ENCODE measurements at places on chromosomes 12 and 14. TPM values are rescaled to one million over a fixed set of nuclear protein-coding genes. Genes with fewer than 3 reads are reported as not detected.

Gene MIPOL1
- total RNA-seq, result 9.0 TPM

- DNase-seq, result no peak
Measured at GRCh38 chr14:80055667-80056496, 155.4 kb downstream of the DIO2 start.

- DNase-seq, result no peak
Measured at GRCh38 chr14:79466938-79467527, 744.3 kb downstream of the DIO2 start.

DNA sequence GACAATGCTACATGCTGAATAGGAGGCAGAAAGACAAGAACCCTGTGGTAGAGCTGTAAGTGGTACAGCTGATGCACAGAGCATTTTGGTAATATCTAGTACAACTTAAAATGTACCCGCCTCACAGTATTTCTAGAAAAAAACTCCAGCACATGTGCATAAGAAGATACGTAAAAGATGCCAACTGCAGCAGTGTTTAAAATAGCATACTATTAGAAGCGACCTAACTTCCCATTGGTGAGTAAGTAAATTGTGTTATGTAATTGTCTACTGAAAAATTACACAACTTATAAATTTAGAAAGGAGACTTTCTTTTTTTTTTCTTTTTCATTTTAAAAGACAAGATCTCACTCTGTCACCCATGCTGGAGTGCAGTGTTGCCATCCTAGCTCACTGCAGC, 114.3 kb upstream of the CAND1 start:
- DNase-seq, result no peak

- DNase-seq, result peak; percentile 94
Measured at GRCh38 chr12:122979908-122980182, 636 bp upstream of the ARL6IP4 start.

DNA sequence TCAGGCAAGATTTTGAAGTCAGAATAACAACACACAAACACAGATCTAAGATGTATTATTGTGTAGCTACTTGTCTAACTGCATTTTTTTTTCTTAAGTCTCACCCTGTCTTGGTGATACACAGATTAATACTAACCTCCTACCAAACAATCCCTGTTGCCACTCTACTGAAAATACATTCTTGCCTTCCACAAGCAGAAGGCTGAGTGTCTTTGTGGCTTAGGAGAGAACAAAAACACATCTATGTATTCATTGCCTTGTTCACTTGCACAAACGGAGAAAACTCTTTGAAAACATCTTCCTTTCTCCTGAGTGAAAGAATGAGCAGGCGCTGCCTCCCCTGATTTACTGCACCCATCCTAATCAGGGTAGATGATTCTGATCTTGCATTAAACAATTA, 642.2 kb downstream of the DIO2 start:
- DNase-seq, result no peak

DNA sequence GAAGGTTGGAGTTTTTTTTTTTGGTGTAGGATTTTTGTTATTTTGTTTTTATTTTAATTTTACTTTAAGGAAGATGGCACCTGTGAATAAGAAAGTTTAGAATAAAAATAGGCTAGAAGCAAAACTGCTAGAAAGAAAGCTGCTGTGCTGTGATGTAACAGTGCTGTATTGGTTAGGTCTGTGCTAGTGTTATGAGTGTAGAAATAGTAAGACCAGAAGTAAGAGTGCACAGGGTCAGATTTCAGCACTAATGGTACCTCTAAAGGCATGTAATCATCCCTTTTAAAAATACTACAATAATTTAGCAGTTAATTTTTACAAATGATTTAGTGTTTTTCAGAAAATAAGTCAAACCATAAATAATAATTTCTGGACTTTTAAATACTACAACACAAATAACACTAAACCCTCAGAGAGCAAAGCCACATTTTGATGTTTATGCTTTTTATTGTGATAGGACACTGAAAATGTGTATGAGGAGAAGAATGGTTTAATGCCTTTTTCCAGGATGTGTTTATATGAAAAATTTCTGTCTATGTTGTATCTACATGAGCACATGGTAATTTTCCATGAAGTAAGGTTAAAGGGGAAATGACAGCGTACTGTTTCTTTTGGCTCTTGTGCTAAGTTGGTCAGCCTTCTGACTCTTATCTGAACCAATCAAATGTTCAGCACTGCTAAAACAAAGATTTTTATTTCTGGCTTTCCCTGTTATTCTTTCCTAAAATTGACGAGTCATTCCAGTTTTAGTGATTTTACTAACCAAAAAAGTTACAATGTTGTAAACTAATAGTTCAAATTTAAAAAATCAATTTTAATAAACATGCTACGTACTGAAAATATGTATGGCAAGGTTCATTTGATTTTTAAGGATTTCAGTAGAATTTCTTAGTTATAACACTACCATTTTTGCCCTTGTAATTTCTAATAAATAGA, 96.1 kb downstream of the PPHLN1 start:
- DNase-seq, result peak; percentile 81

DNA sequence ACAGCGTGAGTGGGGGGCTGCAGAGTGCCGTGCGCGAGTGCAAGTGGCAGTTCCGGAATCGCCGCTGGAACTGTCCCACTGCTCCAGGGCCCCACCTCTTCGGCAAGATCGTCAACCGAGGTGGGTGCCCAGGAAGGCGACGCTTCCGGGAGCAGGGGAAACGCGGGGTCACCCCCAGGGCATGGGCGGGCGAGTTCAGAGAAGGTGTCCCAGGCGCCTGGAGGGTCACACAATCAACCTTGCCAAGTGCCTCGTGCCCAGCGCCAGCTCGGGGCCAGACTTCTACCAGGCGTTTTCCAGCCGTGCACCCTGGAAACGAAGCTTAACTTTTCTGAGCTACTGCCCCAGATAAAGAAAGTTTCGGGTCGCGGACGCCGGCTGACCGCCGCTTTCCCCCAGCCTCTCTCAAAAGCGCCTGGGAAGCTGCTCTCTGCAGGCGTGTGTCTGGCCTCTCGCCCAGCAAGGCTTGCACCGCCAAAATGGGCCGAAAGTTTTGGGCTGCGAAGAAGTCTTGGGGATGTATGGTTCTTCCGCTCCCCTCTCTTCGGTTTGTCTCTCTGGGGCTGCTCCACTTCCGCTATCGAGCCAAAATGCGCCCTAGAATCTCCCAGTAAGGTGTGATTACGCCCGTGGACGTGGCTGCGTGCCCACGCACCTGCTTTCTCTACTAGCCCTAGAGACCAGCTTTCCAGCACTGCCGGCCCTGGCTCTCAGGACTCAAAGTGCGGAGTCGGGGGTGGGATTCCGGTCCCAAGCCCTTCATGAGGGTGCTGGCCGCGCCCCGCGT, 1.7 kb downstream of the WNT1 start:
- DNase-seq, result peak; percentile 90

- DNase-seq, result no peak
Measured at GRCh38 chr12:24425601-24425970, 476.1 kb upstream of the SOX5 start.

DNA sequence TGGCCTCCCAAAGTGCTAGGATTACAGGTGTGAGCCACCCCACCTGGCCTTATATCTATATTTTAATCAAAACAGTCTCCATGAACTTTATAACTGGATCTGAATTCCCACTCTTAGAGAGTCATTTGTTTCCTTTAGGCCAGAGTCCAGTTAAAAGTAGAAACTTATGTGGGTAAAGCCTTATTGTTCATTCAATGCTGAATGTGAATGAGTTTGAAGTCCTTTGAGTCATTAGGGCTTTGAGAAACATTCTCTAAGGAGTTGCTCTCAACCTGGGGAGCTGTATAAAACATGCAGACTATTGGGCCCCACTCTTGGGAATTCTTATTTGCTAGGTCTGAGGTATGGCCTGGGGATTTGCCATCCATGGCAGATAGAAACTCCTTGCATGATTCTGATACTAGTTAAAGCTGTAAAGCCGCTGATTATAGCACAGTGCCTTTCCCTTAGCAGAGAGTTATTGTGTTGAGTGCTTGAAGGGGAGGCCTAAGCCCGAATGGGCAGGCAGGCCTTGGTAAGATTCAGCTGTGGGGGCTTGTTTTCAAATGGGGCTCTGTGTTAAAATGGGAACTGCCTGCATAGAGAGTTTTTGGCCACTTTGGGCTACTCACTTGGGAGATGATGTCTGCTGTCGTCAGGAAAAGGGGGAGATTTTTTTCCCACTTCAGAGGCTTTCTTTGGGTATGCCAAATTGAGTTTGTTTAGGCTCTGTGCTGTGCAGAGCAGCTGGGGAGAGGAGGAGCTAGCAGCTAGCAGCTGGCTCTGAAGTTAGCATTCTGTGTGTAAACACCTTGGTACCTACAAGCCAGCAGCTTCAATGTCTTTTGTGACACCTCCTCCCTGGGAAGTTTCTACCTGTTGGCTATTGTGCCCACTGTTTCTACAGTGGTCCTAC, 117.5 kb downstream of the DACT1 start:
- DNase-seq, result no peak

DNA sequence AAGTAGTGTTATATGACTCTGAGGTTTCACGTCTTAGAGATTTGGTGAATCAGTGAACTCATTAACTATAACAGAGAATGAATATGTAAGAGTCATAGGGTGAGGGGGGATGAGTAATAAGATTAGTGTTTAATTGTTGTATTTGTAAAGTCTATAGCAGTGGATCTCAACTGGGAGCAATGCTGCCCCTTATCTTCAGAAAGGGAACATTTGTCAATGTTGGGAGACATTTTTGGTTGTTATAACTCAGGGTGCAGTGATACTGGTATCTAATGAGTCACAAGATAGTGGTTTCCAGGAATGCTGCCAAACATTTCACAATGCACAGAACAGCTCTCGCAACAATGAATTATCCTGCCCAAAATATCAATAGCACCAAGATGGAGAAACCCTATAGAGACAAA, 1193.7 kb downstream of the GALC start:
- DNase-seq, result peak; percentile 3

- DNase-seq, result no peak
Measured at GRCh38 chr12:76909290-76909689, 30.5 kb upstream of the CSRP2 start.

- DNase-seq, result no peak
Measured at GRCh38 chr14:89851106-89851505, 103.4 kb downstream of the EFCAB11 start.

GRCh38 chr12:81668475-81668874, 90.7 kb downstream of the PPFIA2 start:
- DNase-seq, result peak; percentile 23

- DNase-seq, result no peak
Measured at GRCh38 chr14:77543240-77543551, 44.6 kb upstream of the ISM2 start.

- no peak for DNase-seq
Measured at GRCh38 chr12:67067453-67068203, 201.5 kb upstream of the CAND1 start.

DNA sequence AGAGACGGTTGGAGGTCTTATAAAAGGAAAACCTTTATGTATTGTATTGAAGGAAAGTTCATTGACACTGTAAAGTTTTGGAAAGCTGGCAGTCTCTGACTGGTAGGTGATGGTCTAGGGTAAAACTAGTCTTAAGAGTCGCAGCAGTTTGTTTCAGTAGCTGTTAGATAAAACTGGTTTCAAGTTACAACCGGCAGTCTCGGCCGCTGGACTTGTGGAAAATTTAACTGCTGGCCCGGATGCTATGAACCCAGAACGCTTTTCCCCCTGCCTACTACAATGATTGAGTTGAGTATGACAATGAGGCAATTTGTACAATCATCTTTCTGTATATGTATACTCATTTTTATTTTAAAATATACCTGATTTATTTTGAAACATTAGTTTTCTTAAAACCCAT, 1426.9 kb downstream of the AACS start:
- no peak for DNase-seq

- DNase-seq, result no peak
Measured at GRCh38 chr12:110597885-110598284, 14.8 kb upstream of the PPTC7 start.

DNA sequence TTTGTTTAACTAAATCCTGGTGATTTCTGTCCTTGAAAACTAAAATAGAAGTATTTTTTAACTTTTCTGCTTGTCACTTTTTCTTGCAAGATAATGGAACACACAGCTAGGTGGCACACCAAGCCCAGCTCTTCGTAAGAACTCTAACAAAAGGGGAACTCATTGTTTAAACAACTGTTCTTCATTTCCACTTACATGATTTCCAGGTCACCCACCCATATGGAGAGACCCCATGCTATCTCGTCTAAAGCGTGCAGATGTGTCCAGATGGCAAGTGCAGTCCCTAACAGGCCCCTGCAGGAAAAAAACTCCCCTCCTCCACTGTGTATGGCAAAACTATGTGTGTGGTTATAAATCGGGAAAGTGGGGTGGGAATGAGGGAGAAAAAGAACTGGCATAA, 43.3 kb upstream of the NT5DC3 start:
- DNase-seq, result peak; percentile 36

DNA sequence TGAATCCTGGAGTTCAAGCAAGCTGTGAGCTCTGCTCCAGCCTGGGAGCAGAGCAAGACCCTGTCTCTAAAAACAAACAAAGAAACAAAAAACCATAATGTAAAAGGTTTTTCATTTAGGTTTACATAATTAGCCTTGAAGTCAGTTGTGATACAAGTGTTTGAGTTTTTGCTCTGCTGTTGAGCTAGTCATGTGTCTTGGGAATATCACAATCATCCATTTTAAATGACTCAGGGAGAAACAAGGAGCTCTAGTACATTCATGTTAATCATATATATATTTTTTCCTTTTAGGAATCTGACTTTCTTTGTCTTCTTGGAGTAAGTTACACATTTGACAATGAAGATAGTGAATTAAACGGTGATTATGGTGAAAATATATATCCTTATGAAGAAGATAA, 12.9 kb downstream of the MIA2 start:
- peak; percentile 27 for DNase-seq

GRCh38 chr12:84336231-84336630, 576.4 kb downstream of the SLC6A15 start:
- DNase-seq, result no peak

DNA sequence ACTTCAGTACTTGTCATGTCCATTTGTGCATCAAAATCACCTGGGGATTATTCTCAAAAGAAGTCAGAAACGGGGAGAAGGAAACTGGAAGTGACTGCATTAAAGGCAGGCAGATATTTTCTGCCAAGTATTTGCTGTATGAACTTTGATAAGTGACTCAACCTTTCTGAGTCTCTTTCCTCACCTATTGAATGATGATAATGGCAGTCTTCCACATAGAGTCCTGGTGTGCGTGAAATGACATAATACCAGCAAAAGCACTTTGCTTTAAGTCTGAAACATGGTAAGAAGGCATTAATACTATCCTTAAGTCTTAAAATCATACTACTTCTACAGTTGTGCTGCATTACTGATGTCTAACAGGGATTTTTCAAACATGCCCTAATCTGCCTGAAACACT, 278.5 kb downstream of the ADAMTS20 start:
- DNase-seq, result no peak

Gene CLEC4A
- total RNA-seq, result 0.29 TPM

Gene ANHX
- not detected for total RNA-seq

GRCh38 chr14:104600141-104600643, 4.4 kb downstream of the TMEM179 start:
- DNase-seq, result peak; percentile 93

Gene ERP27
- not detected for total RNA-seq

GRCh38 chr14:72644038-72644437, 249.9 kb downstream of the DPF3 start:
- no peak for DNase-seq
